ENCODE measurements at places on chromosomes 13 and 19. TPM values are rescaled to one million over a fixed set of nuclear protein-coding genes. Genes with fewer than 3 reads are reported as not detected.

The ZNF284 gene
- total RNA-seq = 0.51 TPM

The SIGLEC10 gene
- total RNA-seq = not detected

The DMPK gene
- total RNA-seq = 48.1 TPM

The LAIR1 gene
- not detected for total RNA-seq

The C1QTNF9B gene
- not detected for total RNA-seq

The COL5A3 gene
- 3.6 TPM for total RNA-seq

The FGF21 gene
- total RNA-seq = not detected

The NLRP7 gene
- total RNA-seq = not detected

The GFY gene
- total RNA-seq = 0.14 TPM

The NXNL1 gene
- not detected for total RNA-seq

The GIPR gene
- 3.5 TPM for total RNA-seq

The ZIM2 gene
- total RNA-seq = not detected

The FFAR2 gene
- not detected for total RNA-seq

The PRODH2 gene
- 0.18 TPM for total RNA-seq

The FBXO27 gene
- total RNA-seq = 4.6 TPM

The THAP8 gene
- total RNA-seq = 5.2 TPM

The LACC1 gene
- total RNA-seq = 3.4 TPM

The CAPN12 gene
- total RNA-seq = 6.5 TPM

The TEX101 gene
- total RNA-seq = not detected

The DACT3 gene
- 0.25 TPM for total RNA-seq

The PEG3 gene
- total RNA-seq = not detected

The C19orf85 gene
- total RNA-seq = not detected

The FFAR1 gene
- total RNA-seq = not detected

The ZNF208 gene
- not detected for total RNA-seq

The ZNF737 gene
- total RNA-seq = 0.12 TPM

The TSSK6 gene
- 0.85 TPM for total RNA-seq

The PSG5 gene
- 0.85 TPM for total RNA-seq

The KLF2 gene
- total RNA-seq = 25.8 TPM

The LILRA2 gene
- total RNA-seq = not detected

The NKPD1 gene
- 0.13 TPM for total RNA-seq

The GPR18 gene
- total RNA-seq = not detected

The ELSPBP1 gene
- not detected for total RNA-seq

The NLRP5 gene
- not detected for total RNA-seq

The PROZ gene
- not detected for total RNA-seq
